GOT3 (cell line): ENCODE measurements at places on chromosomes 1 and 21.

GRCh38 chr1:44945967-44946366 is 40.4 kb downstream of the EIF2B3 start:
- no peak for DNase-seq

DNA sequence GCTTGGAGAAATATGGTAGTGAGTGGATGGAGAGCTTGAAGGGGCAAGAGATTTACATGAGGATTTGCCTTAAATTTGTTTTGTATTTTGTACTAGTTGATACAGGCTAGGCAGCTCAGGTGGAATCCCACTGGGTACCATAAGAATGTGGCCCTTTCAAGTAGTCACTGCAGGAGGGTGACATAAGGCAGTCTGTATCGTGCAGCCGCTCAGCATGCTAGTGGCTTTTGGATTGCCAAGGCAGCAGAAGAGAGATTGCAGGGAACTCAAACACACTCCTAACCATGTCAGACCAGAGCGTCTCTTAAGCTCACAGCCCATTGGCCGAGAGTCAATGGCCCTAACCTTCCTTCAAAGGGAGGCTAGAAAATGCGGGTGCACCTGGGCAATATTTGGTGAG is 420.0 kb downstream of the ADGRL2 start:
- no peak for DNase-seq

GRCh38 chr1:98723574-98723973 is 62.1 kb downstream of the SNX7 start:
- no peak for DNase-seq

- no peak for DNase-seq
Observed at GRCh38 chr1:186617926-186618325, 62.3 kb downstream of the PTGS2 start.

DNA sequence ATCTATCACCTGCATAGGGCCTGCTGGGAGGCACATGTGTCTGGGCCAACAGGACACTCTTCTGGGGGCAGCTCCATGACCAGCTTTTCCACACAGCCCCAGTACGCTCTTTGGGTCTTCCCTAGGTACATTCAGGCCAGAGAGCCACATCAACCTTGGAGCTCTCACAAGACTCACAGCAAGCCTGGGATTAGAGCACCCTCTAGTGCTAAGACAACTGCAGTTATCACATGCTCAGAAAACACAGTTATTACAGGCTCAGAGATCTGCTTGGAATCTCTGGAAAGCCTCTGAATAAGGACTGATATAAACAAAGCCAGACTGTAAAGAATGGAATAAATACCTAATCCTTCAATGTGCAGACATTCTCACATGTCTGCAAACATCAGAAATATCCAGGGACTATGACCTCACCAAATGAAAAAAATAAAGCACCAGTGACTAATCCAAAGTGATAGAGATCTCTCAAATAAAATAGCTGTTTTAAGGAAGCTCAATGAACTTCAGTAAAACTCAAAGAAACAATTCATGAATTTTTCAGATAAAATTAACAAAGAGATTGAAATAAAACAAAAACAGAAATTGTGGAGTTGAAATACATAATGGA is 563.9 kb upstream of the NR5A2 start:
- no peak for DNase-seq

- peak; percentile 15 for DNase-seq
Observed at GRCh38 chr1:160768295-160768657, 27.7 kb upstream of the LY9 start.

DNA sequence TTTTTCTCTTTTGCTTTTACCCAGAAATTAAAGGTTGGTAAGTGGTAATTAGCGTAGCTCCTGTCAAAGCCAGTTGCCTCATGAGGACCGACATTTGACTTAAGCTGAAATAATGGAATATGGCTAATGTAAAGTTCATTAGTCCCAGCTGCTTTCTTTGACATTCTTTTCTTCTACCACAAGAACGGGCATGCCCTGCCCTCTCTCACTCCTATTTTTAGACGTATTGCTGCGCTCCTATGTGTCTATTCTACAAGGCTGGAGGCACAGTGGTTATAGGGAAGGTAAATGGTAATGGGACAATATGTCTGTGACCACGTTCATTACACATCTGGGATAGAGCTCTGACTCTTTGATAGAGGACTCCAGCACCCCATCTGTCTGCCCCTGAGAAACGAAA is 6.8 kb downstream of the CORT start:
- DNase-seq: no peak

DNA sequence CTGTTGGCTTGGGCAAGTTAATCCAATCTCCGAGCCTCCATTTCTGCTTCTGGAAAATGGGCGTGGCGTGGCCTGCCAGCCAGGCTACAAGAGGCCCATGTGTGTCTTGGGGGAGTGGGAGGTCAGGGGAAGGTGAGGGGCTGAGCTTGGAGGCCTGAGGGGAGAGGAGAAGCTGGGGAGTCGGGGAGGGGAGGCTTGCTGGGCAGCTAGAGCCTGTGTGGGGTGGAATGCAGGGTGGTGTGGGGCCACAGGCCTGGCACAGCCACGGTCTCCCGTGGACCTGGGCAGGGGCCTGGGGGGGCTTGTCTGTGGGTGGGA is 14.6 kb downstream of the SLC66A1 start:
- DNase-seq: no peak

- no peak for DNase-seq
Observed at GRCh38 chr1:78607334-78607927, 12.8 kb upstream of the IFI44L start.

- DNase-seq: no peak
Observed at GRCh38 chr1:89687254-89687653, 54.3 kb downstream of the LRRC8C start.

- DNase-seq: no peak
Observed at GRCh38 chr1:236289492-236290131, 7.9 kb upstream of the ERO1B start.

DNA sequence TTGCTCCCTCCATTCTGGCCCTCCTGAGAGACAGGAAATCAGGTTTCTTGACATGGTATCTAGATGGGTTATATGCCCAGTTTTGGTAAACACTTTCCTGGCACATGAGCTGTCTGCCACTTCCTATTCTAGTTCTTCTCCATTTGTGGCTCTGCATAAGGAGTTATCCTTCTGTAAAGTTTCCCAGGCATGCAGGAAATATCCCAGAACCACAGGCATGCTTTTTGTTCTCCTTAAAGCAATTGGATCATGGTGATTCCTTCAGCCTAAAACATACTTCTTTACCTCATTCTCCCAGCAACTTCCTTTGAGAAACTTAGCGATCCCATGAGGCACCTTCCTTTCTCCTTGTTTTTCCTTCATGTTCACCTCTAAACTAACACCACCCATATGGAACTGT is 199.8 kb downstream of the CRB1 start:
- DNase-seq: no peak

DNA sequence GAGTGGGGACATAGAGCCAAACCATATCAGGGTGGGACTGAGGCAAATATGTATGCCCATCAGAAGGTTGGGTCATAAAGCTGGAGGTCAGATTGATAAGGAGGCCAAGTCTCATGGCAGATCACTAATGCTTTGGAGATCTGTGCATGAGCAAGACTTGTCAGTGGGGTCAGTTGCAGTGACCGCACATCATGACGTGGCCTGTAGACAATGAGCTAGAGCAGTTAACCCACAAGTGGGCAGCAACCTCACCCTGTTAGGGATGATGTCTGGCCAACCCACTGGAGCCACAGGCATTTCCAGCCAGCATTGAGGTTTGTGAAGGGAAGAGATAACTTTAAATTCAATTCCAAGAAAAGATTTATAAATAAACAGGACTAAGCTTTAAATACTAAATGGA is 66.7 kb downstream of the XCL1 start:
- no peak for DNase-seq

GRCh38 chr1:192485692-192486436 is 89.7 kb upstream of the RGS1 start:
- DNase-seq: no peak

DNA sequence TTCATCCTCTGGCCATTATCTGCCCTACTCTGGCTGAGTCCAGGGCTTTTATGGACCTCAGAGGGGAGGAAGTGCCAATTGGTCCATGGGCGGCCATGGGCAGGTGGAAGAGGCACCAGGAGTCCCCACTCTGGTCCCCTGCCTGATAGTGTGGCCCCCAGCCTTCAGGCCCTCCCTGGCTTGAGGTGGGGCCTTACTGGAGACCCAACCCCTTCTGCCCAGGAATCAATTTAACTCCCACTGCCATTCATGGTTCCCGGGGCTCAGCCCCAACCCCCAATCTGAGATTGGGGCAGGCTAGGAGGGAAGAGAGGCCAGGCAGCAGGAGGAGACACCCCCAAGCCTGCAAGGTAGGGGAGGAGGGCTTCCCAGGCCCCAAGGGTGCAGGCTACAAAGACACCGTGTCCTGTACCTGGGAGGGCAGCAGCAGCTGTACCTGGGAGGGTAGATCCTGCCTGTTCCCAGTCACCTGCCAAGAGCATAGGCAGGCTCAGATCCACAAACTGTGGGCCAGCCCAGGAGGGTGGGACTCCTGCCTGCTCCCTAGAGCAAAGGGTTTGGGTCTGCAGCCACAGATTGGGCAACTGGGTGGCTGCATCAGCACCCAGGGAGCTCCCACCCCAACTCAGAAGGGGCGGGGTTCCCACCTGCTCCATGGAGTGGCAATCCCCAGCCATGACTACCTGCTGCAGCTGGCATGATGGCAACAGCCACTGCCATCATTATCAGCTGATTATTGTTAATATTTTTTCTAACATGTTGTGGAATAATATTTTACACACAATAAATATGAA is 1044.1 kb upstream of the B3GALT2 start:
- DNase-seq: no peak

GRCh38 chr1:87941337-87941946 is 612.8 kb downstream of the LMO4 start:
- DNase-seq: no peak

DNA sequence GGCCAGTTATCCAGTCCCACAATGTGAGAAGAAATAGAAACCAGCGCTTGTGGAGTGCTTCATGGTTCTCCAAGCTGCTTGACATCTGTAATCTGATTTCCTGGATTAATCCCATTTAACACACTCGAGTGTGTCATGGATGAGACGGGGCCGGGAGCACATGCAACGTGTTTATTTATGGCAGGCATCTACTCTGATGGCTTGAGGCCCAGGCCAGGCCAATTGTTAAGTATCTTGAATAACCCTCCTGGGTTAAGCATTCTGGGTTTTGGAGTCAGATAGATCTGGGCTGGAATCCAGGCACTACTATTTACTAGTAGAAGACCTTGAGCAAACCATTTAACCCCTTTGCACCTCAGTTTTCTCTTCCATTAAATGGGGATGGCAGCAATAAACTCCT is 37.5 kb upstream of the LAPTM5 start:
- no peak for DNase-seq

DNA sequence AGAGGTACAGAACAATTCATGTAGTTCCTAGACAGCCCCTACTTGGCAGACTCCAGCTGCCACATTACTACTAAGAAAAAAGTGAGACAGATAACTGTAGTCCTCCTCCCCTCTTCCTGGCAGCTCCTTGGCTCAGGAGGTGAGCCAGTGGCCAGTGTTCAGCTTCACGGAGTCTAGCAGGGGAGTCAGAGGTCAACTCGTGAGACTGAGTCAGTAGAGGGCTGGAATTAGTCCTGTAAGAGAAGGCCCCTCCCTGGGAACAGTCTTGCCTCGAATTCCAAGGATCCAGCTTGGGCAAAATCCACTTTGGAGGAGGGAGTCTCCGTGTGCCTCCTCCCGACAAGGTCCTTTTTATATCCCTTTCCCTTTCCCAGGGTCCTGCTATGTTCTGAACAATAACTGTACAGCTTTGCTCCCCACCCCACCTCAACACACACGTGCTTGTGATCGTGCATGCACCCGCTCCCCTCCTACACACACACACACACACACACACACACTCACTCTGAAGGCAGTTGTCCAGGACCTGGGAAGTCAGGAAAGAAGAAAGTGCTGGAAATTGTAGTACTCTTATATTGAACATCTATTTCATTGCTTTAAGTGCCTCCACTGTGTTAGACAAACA is 22.5 kb upstream of the SLC27A3 start:
- no peak for DNase-seq
